ENCODE measurements at places on chromosomes 2 and 18.

GRCh38 chr2:96091711-96092572 lies 24.4 kb downstream of the ADRA2B start:
- DNase-seq, result no peak

DNA sequence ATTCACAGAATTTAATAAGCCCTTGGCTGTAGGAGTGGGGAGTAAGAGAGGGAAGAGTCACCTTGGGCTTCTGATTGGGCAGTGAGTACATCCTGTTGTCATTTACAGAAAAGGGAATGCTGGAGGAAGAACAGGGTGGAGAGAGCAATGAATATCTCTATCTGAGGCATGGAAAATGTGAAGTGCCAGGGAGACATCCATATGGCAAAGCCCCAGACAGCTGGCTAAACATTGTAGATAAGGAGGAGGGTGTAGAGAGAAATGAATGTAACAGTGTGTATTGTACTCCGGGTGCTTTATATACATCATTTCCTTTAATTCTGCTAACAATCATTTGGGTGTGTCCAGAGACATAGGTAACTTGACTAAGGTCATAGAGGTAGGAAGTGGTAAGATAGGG lies 103.5 kb downstream of the UPP2 start:
- no peak for DNase-seq

- no peak for DNase-seq
Measured at GRCh38 chr2:240300840-240301239, 134.6 kb upstream of the GPC1 start.

DNA sequence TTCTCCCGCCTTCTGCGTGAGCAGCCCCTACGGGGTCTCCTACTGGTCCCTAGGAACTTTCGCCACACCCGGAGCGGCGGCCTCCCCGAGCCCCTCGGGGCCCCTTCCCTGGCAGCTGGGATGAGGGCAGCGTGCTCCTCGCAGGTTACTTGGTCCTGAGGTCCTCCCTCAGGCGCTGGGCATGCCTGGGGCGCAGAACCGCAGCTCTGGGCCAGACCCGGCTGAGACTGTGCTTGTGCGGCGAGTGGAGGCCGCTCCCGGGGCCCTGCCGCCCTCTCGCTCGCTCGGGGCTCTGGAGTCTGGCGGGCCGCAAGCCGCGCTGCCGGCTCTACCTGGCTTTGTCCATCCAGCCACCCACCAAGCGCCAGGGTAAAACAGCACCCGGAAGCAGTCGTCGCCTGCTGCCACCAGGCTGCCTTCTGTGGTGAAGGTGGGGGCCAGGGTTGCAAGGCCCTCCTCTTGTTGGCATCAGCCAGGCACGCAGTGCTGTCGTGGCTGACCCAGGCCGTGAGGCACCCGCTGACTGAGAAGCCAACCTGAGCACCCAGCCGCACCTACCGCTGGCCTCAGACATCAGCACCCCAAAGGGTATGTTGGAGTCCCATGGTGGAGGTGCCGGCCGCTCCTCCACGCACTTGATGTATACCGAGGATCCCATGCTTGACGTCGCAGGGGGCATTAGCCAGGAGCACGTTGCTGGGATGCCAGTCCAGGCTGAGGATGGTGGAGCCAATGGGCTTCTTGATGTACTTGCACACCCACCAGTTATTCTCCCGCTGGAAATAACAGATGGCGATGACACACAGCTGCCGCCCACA lies 46.1 kb upstream of the PTH2R start:
- DNase-seq, result no peak

- DNase-seq, result no peak
Measured at GRCh38 chr18:26515643-26516487, 32.5 kb downstream of the KCTD1 start.

DNA sequence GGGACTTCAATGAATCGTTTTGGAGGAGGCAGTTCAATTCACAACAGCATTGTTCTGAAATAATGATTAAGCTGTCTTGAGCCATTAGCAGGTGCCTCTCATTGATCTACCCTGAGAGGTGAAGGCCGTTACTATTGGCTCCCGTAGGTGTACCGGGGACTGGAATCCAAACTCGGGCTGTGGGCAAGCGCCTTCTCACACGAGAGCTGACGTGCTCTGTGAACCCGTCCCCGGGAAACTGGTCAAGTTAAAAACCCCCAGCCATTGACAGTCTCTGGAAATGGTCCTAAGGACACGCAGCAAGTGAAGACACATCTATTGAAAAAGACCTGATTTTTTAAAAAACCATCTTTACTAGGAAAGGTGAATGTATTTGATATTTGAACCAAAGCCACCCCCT lies 8.1 kb upstream of the NFATC1 start:
- DNase-seq, result peak; percentile 42

DNA sequence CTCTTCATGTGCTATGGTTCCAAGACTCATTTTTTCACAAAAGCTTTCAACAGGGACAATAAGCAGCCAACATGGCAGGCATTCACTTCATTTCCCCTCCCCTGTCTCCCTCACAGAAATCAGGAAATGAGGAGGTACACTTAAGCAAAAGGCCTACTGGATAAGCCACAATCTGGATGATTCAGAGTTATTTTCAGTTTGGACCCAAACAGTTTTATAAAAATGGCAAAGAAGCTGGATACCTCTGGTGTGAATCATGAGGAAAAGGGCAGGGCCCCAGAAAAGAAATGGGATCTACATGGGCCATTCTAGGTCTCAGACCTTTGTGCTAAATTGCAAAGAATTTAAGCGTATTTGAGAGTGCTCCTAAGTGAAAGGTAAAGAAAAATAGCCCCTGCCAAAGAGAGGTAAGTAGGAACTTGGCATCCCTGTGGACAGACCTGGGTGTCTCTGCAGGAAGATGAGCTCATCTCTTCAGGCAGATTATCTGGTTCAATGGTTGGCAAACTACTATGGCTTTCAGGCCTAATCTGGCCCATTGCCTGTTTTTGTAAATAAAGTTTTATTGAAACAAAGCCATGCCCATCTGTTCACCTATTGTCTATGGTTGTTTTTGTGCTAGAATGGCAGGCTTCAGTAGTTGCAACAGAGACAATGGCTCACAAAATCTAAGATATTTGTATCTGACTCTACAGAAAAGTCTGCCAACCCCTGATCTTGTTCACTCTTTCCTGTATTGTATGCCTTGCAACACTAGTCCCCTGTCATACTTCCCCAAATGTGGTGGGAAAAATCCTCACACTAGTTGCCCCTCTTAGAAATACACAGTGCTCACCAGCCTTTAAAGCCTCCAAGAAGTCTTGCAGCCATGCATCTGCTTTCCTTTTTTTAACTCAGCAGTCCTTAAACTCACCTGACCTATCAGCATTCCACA lies 315.0 kb downstream of the ALK start:
- no peak for DNase-seq

DNA sequence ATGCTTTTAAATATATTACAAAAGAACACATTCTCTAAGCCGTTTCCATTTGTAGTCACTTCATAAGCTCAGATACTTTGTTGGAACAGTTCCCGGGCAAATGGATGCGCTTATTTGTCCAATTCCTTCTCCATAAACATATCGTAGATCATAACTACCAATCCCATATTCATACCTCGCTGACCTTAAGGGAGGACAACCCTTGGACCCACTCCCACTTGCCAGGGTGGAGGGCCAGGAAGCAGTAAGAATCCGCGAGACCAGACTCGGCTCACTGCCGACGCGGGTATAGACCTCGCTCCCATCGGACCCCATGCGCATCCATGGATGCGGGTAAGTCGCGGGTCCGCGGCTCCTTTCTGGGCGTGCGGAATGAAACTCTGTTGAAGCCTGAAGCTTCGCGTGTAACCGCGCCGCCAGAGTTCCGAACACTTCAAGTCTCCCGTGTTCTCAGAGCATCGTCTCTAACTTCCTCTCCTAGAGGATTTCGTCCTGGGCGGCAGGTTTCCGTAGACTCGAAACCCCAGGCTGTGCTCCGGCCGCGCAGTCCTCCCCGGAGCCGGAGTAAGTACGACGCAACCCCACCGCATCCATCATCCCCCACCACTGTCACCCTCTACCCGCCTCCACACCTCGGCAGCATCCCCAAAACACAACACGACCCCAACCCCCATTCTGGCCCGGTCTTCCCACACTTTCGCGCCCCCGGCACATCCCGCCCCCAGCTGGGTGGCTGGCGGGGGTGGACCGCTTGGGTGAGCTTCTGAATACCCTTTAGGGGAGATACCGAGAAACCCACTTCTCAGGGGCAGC lies 1.1 kb downstream of the DSC3 start:
- DNase-seq, result no peak

GRCh38 chr2:96618596-96619283 lies 19.4 kb downstream of the KANSL3 start:
- no peak for DNase-seq

GRCh38 chr18:13392029-13392750 lies 173.6 kb downstream of the LDLRAD4 start:
- no peak for DNase-seq

GRCh38 chr2:29475499-29475898 lies 360.3 kb downstream of the CLIP4 start:
- no peak for DNase-seq

DNA sequence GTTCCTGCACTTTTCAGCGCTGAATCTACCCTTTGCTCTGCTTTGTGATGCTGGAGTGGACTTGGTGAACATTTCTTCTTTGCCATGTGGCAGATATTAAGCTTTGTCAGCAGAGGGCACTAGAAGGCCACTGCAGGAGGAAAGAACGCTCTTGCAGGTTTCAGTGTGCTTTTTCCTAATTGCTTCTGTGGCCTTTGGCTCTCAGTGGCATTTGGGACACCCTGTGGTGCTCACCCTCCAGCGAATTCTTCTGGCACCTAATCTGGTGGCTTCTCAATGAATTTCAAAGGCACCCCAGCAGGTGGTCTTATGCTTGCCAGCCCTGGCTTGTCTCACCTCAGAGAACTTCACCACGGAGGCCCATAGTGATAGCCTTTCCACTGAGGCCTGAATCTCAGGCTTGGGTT lies 146.7 kb downstream of the MYO3B start:
- peak; percentile 5 for DNase-seq

- DNase-seq, result no peak
Measured at GRCh38 chr18:2256577-2256976, 314.7 kb downstream of the METTL4 start.

- no peak for DNase-seq
Measured at GRCh38 chr2:223538920-223539440, 63.2 kb downstream of the SCG2 start.

- DNase-seq, result no peak
Measured at GRCh38 chr18:50863840-50864375, 15.0 kb upstream of the ME2 start.

- no peak for DNase-seq
Measured at GRCh38 chr2:231680992-231681852, 27.1 kb upstream of the PTMA start.

- DNase-seq, result no peak
Measured at GRCh38 chr18:23487738-23488570, 15.4 kb upstream of the RMC1 start.

DNA sequence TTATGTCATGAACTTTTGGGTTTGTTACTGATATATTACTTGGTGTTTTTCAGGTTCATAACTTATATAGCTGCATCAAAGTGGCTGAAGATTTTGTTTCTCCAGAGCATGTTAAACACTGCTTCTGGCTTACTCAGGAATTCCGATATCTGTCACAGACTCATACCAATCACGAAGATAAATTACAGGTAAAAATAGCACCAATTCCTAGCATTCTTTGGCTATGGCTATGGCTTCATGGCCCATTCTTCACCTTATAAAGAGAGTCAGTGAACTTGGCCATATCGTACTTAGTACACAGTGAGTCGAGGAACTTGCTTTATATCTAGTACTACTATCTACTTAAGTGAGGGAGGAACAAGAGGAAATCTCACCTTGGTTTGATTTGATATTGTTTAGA lies 49.9 kb downstream of the KDM3A start:
- no peak for DNase-seq

- DNase-seq, result no peak
Measured at GRCh38 chr18:43054815-43055519, 60.5 kb downstream of the RIT2 start.

DNA sequence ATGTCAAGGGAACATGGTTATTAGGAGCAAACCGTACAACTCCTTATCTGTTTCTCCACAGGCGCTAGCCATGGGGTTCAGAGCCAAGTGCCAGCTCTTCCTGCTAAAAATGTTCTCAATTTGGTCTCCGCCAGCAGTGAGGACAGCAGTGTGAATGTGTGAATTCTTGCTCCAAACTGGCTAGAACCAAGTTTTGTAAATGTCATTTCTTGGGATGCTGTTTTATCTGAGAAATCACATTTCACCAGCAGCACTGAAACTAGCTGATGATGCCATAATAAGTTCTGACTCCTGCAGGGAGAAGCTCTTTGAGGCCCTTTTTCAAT lies 140.6 kb upstream of the LGALSL start:
- DNase-seq, result no peak

DNA sequence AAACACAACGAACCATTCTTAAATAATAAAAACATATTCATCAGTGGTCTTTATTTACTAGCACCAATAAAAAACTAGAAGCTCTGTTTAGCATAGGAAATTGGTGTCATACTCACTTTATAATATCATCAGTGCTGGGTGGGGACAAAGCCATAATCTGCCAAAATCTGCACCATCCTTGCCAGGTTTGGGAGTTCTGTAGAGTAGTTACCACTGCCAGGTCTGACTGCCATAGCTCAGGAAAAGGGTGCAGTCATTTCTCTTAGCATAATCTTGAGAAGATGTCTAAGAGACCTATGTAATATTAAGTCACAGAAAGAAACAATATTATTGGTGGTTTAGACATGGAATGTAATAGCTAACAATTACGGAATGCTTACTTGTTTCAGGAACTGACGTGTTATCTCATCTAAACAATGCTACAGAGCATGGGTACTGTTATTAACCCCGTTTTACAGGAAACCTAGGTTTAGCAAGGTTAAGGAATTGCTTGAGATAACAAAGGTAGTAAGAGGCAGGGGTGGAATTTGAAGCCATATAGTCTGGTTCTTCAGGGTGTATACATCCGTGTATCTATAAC lies 1.6 kb upstream of the MARCHF7 start:
- DNase-seq, result no peak

GRCh38 chr2:71935262-71935848 lies 212.3 kb downstream of the CYP26B1 start:
- no peak for DNase-seq

DNA sequence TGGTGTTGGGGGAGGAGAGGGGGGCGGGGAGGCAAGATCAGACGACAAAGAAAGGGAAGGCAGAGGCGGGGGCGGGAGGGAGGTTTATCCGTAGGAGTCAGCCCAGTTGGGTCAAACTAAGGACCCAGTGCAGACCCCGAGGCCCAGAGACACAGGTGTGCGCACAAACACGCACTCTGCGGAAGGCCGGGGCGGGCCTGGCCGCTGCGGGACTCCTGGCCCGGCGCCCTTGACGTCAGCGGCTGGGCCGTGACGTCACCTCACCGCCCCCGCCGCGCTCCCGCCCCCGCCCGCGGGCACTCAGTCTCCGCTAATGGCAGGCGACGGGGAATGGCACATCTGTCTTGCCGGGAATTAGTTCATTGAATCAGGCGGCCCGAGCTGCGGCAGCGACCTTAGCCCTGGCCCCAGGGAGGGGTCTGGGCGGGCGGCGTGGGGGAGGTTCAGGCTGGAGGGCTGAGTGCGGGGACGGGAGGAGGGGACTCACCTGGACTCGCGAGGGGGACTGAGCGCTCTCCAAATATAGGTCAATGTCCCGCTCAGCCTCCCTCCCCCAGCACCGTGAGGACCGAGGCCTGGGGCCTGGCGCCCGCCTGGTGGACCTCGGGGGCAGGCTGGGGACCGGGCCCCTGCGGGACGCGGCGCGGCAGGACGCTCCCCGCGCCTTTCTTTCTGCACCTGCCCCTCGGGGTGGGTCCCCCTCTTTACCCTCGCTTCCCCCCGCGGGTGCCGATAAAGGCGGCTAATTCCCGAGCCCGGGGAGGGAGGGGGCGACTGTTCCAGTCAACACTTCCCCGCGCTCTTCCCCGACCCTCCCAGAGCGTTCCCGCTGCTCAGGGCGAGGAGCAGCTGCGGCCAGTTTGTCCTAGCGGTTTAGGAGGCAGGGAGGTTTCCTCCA lies 15.5 kb upstream of the ECEL1 start:
- peak; percentile 18 for DNase-seq
